Hematopoietic multipotent progenitor cell treated with erythropoietin and hydrocortisone succinate and interleukin-3 and kit ligand, for 4 days (in vitro differentiated cells): ENCODE measurements at places on chromosomes 12 and 14.
A peak's percentile ranks its signal among the peaks of the same experiment; 100 is the strongest.

DNA sequence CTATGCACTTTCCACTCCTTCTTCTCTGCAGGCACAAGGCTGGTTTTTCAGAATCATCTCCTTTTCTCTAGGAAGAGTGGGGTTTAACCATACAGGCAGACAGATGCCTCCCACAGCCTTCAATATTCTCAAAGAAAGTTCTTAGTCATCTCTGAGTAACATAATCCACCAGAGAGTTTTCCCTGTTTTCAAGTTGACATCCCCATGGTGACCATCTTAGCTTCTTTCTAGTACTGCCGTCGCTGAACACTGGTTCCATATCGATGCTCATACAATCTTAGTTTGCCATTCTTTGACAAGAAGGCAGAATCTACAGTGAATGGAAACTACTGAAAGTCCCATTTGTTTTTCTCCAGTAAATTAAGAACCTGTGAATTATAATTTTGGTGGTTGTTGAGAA, 28.6 kb downstream of the TPH2 start:
- no peak for DNase-seq

GRCh38 chr14:92922155-92922735, 705 bp upstream of the CHGA start:
- DNase-seq = no peak

DNA sequence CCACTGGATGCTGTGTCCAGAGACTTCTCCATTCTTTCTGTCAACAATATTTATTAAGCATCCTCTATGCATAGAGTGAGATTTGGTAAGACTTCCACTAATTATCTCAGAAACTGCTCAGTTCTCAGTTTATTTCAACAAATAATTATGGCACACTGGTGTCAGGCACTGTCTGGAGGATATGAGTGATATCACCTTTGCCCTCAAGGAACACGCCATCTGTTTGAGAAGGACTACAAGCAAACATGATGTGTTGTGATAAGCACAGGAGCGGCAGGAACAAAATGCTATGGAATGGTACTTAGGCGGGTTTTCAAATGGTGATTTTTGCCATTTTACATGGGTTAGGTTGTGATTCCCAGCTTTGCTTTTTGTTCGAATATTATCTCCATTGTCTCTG, 229.2 kb downstream of the DPF3 start:
- no peak for DNase-seq

- no peak for DNase-seq
Measured at GRCh38 chr12:131990066-131990979, 40.6 kb downstream of the EP400 start.

- no peak for DNase-seq
Measured at GRCh38 chr14:68687746-68688145, 105.1 kb downstream of the ZFP36L1 start.

DNA sequence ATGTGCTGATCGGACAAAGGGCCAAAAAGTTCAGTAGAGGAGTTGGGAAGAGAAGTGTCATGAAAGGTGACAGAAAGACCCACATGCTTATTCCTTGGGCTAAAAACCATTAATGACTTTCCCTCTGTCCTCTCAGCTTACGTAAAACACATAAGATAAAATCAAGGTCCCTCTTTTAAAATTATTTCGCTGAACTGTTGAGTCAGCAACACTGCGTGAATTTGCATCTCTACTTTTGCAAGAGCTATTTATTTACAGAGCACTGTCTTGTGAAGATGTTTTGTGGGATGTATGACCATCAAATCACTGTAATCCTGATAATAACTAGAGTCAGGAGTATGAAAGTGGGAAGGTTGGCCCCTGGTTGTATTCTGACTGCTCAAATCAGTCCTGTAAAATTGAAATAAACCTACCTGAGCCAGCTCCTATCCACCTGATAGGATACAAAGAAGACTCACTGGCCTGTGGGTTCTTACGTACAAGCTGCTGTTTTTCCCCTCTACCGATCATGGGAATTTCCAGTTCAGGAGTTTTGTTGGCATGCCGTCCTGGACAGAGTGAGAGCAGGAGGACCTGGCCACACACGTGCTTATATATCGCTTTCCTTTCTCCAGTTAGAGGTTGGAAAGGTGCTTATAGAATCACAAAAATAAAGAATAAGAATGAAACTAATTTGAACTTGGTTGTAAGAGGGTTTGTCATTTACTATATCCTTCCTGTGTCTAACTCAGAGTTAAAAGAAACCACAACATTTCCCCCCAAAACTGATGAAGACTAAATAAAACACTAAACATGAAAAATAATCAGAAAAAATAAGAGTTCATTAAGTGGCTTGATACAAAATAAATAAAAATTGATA, 42.9 kb downstream of the IFNG-AS1 start:
- DNase-seq = no peak

DNA sequence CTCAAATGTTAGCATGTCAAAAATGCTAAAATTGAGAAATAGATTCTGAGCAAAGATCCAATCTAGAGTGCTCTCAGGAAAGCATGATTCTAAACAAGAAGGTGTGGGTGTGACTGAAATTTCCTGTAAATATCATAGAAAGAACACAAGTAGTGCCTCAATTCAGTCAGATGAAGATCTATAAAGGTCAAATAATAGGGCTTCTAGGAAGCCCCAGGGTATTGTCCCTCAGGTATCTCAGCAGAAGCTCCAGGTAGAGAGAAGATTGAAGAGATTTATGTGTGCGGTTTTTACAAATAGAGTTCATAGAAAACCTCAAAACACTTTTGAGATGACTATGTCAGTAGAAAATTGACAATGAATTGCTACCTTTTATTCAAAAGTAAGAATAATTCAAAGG, 13.0 kb downstream of the KLRD1 start:
- no peak for DNase-seq

DNA sequence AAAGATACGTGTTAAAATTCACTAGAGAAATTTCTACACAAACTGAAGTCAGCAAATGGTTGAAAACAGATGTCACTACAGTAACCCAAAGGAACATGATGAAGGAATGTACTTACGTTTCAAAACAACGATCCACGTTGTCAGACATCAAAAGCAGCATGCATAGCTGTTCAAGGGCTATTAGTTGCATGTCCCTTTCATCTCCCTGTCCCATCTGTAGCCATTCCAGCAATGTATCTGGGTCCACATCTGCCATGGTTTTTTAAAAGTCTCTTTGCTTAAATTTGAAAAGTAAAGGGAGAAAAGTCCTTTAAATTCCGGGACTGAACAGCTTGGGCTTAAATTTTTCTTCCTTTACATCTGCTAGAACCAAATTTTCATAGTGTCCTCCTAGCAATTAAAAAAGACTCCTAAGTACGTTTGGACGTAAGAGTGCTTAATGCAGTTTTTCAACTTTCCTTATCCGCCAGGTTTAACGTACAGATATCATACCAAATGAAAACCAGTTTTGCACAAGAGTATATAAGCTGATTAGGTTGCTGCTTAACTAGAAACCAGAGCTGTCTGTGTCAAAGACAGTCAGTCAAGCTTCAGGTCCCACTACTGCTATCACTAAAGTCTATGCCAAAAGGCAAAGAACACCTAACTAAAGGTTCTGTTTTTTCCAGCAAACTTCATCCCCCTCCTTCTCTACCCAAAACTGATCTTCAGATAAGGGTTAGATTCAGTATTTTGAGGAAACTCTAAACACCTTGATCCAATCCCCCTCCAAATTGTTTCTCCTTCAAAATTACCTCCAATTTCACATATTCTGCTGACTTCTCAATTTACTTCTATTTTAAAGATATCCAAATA, 1.7 kb downstream of the HECTD1 start:
- peak; percentile 67 for DNase-seq

DNA sequence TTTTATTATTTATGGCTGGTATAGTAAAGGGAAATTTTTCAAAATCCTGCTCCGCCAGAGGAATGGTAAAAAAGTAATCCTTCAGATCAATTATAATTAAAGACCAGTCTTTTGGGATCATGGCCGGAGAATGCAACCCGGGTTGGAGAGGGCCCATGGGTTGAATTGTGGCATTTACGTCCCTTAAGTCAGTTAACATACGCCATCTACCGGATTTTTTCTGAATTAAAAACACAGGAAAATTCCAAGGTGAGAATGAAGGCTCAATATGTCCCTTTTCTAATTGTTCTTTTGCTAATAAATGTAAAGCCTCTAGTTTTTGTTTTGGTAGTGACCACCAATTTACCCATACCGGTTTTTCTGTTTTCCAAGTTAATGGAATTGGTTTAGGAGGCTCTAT, 602.8 kb downstream of the ALG10 start:
- DNase-seq = peak; percentile 53

GRCh38 chr14:103378038-103378854, 7.0 kb upstream of the MARK3 start:
- peak; percentile 97 for DNase-seq
